NCI-H2227 treated with DMSO at 0.1 percent for 48 hours (cell line): ENCODE measurements at places on chromosomes 2 and 18.

DNA sequence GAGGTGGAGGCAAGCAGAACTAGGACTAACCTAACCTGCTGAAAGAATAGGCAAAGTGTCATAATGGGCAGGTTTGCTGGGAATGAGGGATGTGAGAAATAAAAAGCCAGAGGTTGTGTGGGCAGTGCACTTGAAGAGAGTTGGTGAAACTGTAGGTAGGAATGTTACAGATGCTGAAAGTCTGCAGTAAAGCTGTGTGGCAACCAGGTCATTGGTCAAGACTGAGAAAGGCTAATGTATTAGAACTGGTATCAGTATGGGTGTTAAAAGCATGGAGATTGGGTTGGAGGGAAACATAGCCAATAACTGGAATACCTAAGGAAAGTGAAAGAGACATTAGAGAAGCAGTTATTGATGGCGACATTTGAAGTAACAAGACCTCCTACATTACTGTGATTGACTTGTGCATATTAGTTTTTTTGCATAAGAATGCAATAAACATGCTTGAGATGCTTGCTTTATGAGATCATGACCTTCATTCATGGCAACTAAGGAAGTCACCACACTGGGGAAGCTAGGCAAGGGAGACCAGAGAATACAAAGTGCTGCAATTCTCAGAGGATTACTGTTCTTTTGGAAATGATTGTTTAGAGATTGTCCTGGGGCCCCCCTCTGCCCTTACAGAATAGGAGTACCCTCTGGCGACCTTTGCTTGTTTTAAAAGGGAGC, 11.8 kb downstream of the GULP1 start:
- DNase-seq = no peak

DNA sequence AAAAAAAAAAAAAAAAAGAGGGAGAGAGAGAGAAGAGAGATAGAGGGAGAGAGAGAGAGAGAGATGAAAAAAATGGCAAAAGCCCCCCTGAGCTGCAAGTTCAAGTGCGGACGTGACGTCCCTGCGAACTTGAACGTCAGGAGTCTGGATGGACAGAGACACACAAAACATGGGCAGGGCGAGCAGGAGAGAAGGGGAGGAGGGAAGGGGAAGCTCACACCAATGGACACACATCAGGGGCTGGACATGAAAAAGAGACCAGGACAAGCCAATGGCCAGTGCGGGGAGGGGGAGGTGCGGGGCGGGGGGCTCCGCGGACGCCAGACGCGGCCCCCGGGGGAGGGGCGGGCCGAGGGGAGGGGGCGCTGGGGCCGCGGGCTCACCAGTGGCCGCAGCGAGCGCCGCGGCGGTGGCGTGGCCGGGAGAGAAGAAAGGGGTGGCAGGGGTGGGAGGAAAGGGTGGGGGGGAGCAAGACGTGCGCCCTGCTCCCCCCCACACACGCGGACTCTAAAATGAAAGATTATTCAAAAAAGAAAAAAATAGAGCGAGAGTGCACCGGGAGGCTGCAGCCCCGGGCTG, at the start of gene BCL11A:
BCL11A (minus strand) TSS at position 160 of the 579 bp plus-strand sequence. CDS start 384 bp downstream, outside the sequence.
- peak; percentile 95 for DNase-seq

- no peak for DNase-seq
Measured at GRCh38 chr2:3745920-3746319, 42.5 kb downstream of the DCDC2C start.

DNA sequence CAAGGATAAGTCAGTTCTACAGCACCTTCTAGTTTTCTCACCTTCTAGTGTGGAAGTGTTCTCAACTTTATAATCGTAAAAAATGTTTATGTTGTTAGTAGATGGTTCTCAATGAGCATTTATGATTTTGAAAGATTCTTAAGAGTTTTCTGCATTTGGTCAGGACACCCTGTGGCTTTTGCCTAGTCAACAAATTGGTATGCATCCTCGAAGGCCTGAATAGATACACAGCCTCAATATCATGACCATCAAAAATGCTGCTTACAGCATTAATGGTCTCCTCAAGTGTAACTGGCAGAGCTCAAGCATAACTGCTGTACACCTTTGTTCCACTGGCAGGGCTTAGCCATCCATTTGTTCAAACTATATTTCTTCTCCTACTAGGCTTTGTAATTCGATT, 96.7 kb downstream of the CRACDL start:
- no peak for DNase-seq

DNA sequence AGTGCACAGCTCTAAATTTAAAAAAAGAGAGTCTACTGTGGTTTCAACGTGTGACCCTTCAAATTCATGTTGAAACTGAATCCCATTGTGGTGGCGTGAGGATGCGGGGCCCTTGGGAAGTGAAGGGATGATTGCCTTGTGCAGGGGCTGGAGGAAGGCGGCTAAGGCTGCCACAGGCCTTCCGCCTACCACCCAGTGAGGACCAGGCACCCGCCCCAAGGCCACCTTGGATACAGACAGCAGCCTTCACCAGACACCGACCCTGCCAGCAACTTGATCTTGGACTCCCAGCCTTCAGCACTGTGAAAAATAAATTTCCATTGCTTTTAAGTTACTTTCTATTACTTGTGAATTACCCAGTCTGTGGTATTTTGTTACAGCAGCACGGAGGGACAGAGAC, 103.4 kb upstream of the TMEM18 start:
- no peak for DNase-seq

- no peak for DNase-seq
Measured at GRCh38 chr2:178628605-178629004, 148.3 kb downstream of the PLEKHA3 start.

- no peak for DNase-seq
Measured at GRCh38 chr2:144224472-144224871, 295.4 kb downstream of the ZEB2 start.

DNA sequence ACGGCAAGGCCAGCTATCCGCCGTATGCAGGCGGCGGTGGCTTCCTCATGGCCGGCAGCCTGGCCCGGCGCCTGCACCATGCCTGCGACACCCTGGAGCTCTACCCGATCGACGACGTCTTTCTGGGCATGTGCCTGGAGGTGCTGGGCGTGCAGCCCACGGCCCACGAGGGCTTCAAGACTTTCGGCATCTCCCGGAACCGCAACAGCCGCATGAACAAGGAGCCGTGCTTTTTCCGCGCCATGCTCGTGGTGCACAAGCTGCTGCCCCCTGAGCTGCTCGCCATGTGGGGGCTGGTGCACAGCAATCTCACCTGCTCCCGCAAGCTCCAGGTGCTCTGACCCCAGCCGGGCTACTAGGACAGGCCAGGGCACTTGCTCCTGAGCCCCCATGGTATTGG, 3.1 kb downstream of the B3GNT7 start:
- no peak for DNase-seq

DNA sequence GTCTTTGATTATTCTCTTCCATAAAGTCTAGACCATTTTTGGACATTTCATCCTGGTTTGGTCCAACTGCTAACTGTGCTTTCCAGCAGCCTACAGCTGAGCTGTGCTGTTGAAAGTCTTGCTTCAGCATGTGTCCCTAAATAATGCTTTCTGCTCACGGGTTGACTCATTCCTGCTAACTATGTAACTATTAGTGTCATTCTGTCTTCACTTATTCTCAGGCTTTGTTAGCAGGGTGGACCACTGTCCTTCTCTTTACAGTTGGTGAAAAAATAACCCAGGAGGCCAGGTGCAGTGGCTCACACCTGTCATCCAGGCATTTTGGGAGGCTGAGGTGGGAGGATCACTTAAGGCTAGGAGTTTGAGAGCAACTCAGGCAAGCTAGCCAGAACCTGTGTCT, 8.9 kb downstream of the ADAM23 start:
- DNase-seq = no peak

DNA sequence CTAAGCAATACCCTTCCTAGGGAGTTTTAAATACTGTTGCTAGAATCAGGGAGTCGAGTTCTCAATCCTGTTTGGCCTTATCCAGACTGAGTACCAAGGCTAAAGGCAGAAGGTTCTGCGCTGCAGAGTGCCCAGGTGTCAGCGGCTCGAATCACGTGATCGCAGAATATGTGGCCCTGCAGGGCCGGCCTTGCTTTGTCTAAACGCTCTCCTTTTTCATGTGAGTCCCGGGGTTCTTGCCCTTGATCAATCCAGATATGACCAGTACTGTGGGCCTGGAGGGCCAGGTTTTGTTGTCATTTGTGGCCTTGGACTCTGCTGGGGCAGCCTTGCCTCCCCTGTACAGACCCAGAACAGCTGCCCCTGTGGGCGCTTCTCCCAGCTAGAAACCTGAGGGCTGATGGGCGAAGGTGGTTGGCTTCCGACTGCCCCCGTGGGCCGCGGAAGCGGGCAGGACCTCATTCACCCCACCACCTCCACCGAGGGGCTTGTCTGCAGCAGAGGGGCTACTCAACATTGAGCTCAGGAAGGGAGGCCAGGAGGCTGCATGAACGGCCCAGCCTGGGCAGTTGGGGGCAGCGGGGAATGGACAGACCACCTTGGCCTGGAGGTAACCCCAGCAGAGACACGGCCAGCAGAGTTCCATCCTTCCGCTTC, 225.0 kb downstream of the ALPK2 start:
- DNase-seq = no peak

GRCh38 chr18:63801343-63801742, 26.1 kb downstream of the SERPINB7 start:
- no peak for DNase-seq

GRCh38 chr2:166373951-166374350, 1.8 kb downstream of the SCN9A start:
- DNase-seq = peak; percentile 89

DNA sequence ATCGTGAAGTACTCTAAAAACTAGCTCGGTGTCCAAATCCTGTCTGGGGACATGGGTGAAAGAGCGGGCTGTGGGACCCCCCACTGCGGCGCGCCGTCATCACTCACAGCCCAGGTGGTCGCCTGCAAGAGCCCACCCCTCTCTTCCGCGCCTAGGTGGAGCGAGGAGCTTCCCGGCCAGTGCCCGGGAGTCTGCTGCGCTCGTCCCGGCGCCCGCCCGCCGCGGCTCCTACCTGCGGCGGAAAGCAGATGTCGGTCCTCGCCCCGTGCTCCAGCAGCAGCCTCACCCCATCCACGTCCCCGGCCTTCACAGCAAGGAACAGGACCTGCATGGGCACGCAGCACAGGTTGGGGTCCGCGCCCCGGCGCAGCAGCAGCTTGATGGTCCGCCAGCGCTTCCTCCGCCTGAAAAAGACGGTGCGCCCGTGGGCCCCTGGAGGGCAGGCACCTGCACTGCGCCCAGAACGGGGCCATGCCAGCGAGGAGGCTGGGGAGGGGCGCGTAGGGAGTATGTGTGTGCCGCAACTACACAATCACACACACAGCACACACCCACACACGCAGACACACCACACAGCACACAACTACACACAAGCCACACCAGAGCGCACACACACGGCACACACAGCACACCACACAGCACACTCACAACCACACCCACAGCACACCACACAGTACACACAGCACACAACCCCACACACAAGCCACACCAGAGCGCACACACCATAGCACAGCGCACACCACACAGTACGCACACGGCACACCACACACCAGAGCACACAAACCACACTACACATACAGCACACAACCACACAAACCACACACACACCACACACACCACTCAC, 37.4 kb downstream of the ANKMY1 start:
- no peak for DNase-seq

- DNase-seq = no peak
Measured at GRCh38 chr2:236642584-236643291, 73.1 kb downstream of the ACKR3 start.

DNA sequence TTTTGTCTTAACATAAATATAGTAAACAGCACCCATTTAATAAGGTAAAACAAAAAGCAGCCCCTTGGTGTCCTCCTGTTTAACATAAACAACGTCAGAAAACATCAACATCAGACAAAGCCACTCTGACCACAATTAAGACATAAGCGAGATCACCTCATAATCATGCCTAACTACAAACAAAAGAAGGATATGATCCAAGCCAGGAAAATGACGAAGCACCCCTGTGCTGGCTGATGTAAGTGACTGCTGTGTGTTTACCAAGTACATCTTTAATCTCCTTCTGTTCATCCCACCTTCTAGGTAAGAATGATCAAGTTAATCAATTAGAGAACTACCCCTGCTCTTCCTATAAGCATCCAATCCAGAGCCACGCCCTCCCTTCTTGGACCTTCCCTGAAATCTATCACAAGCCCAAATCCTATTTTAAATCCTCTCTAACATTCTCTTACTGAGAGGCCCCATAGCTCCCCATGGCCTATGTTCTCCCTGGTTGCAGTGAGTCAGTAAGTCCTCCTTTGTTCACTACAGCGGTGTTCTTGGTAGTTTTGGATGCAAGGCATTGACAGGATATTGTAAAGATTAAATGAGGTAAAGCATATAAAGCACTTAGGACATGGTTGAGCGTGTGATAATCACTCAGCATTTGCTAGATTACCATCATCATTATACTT, 424.2 kb downstream of the TSN start:
- no peak for DNase-seq

- no peak for DNase-seq
Measured at GRCh38 chr2:189533288-189534035, 47.1 kb downstream of the SLC40A1 start.

- DNase-seq = peak; percentile 32
Measured at GRCh38 chr18:54254265-54254758, 15.0 kb upstream of the POLI start.

- DNase-seq = no peak
Measured at GRCh38 chr2:241788572-241788971, 11.9 kb downstream of the GAL3ST2 start.

- DNase-seq = no peak
Measured at GRCh38 chr2:39487398-39488250, 50.5 kb upstream of the MAP4K3 start.

DNA sequence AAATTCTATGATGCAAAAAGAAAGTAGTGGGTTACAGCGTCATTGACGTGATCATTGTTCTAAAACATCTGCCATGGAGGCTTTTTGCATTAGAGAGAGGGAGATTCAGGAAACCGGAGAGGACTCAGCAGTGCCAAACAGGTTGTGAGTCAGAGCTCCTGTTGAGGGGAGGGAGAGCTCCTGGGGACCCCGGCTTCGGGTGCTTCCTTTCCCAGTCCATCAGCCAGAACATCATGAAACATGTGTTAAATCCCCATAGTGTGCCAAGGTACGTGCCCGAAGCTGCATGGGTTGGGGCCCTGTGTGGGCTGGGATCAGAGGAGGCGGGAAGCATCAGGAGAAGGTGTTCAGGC, 791 bp upstream of the CYRIA start:
- DNase-seq = no peak

- DNase-seq = no peak
Measured at GRCh38 chr2:8264981-8265380, 416.9 kb upstream of the ID2 start.

- DNase-seq = no peak
Measured at GRCh38 chr2:203600286-203600685, 65.2 kb upstream of the RAPH1 start.

DNA sequence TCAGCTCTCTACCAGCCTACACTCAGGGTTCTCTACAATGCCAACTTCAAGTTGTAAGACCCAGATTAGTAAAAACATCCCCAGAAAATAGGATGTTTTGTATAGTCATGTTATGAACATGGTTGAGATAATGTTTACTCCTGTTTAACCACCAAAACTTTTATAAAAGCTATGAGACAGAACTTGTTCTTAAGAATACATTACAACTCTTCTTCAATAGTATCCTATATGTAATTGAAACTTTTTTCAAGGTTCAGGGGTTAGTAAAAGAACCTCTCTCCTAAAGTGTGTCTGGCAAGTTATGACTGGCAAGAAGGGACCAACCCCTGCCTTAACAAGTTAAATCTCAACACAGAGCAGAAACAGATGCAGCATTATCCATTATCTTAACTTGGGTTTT, 118.8 kb upstream of the STK17B start:
- no peak for DNase-seq

- DNase-seq = no peak
Measured at GRCh38 chr2:173713904-173714555, 251.1 kb downstream of the SP3 start.

- DNase-seq = no peak
Measured at GRCh38 chr2:190178066-190178722, 115.7 kb upstream of the MSTN start.

GRCh38 chr2:113137827-113138226, 10.4 kb downstream of the IL1RN start:
- DNase-seq = no peak
